Activated CD4-positive, alpha-beta T cell treated with anti-CD3 and anti-CD28 coated beads, Interleukin-2, amount 10 ng/mL, durations not matched to agents 7 days and 5 days (primary cell): ENCODE measurements at places on chromosomes 2 and 18. TPM values are rescaled to one million over a fixed set of nuclear protein-coding genes. Genes with fewer than 3 reads are reported as not detected.

GRCh38 chr2:146677280-146677679 lies 1167.5 kb upstream of the ACVR2A start:
- DNase-seq, result no peak

The EVX2 gene
- not detected for total RNA-seq

GRCh38 chr2:164110515-164110914 lies 374.7 kb upstream of the FIGN start:
- no peak for DNase-seq

The C2orf66 gene
- 0.20 TPM for total RNA-seq

- DNase-seq, result no peak
These were observed 316.8 kb downstream of the PAX3 start for GRCh38 chr2:221981912-221982470.

- no peak for DNase-seq
These were observed 132.7 kb upstream of the HS6ST1 start for GRCh38 chr2:128451084-128452023.
